Smooth muscle cell of the brain vasculature (primary cell): ENCODE measurements at places on chromosomes 1 and 21.

- no peak for DNase-seq
Measured at GRCh38 chr1:231465051-231465450, 43.0 kb upstream of the EGLN1 start.

GRCh38 chr1:10765734-10766478 is 30.5 kb downstream of the CASZ1 start:
- no peak for DNase-seq

- no peak for DNase-seq
Measured at GRCh38 chr21:45209685-45210284, 77.9 kb downstream of the POFUT2 start.

DNA sequence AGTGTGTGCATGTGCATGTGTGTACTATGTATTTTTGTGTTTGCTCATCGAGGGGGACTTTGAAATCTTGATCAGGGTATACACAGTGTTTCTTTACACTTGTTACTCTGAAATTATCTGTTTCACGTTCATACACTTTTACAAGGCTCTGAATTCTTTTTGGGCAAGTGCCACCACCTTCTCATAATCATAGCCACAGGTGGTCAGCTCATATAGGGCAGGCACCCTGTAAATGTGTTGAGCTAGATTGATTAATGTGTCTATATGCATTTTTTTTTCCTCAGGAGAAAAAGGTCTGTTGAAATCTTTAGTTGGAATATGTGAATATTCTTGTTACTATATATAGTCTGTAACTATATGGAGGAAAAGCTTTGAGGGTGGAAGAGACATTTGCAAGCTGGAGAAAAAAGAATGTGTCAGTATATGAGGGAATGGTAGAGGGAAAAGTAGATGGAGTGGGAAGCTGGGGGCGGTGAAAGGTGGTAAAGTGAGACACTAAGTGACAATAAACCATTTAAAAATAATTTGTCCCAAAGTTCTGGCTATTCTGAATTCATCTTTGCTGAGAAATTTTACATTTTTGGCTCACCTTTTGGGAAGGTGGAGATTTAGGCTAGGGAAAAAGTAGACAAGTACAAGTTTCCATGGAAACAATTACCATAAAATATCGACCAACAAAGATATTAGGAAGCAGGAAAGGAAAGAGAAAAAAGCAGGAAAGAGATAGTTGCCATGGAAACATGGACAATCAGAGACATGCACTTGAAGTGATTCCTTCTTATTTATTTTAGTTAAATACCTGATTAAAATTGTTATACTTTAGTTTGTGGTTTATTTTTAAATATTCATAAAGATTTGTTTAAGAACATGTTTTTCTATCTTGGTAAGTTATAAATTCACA is 277.5 kb downstream of the PDE4B start:
- DNase-seq, result no peak

- no peak for DNase-seq
Measured at GRCh38 chr1:154866257-154867063, 3.6 kb downstream of the KCNN3 start.

DNA sequence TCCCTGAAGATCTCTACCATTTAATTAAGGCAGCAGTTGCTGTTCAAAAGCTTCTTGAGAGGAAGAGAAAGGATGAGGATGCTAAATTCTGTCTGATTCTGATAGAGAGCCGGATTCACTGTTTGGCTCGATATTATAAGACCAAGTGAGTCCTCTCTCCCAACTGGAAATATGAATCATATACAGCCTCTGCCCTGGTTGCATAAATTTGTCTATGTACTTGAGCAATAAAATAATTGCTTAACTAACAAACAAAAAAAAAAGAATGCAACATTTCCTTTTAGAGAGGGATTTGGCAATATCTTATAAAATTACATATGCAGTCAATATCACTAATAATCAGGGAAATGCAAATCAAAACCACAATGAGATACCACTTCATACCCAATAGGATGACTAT is 26.8 kb downstream of the ALDH9A1 start:
- DNase-seq, result no peak

GRCh38 chr1:230216896-230217295 is 149.9 kb downstream of the GALNT2 start:
- DNase-seq, result no peak

- DNase-seq, result no peak
Measured at GRCh38 chr1:215473943-215474342, 93.2 kb upstream of the KCTD3 start.

- DNase-seq, result no peak
Measured at GRCh38 chr1:161013131-161013487, 7.8 kb downstream of the F11R start.

- no peak for DNase-seq
Measured at GRCh38 chr1:90046635-90047034, 51.7 kb downstream of the ZNF326 start.

DNA sequence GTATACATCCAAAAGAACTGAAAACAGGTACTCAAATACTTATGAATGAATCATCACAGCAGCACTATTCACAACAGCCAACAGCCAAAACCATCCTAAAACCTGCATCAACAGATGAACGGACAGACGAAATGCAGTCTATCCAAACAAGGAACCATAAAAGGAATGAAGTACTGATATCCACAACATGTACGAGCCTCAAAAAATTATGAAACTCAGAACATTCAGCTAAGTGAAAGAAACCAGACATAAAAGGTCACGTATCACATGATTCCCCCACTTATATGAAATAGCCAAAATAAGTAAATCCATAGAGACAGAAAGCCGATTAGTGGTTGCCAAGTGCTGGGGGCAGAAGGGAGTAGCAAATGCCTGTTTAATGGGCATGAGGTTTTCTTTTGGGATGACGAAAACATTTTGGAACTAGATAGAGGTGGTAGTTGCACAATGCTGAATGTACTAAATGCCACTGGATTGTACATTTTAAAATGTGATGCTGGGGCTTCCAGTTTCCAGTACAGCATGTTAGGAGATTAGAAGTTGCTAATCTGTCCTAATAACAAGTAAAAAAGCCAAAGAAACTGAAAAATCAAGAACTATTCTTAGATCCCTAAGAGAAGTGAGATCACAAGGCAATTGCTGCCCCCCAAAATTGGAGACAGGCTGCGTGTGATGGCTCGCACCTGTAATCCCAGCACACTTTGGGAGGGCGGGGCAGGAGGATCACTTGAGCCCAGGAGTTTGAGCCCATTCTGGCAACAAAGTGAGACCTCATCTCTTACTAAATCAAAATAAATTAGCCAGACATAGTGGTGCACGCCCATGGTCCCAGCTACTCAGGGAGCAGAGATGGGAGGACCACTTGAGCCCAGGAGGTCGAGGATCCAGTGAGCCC is 25.3 kb downstream of the CLSTN1 start:
- no peak for DNase-seq

GRCh38 chr1:47697616-47698335 is 259.9 kb downstream of the FOXD2 start:
- DNase-seq, result no peak

DNA sequence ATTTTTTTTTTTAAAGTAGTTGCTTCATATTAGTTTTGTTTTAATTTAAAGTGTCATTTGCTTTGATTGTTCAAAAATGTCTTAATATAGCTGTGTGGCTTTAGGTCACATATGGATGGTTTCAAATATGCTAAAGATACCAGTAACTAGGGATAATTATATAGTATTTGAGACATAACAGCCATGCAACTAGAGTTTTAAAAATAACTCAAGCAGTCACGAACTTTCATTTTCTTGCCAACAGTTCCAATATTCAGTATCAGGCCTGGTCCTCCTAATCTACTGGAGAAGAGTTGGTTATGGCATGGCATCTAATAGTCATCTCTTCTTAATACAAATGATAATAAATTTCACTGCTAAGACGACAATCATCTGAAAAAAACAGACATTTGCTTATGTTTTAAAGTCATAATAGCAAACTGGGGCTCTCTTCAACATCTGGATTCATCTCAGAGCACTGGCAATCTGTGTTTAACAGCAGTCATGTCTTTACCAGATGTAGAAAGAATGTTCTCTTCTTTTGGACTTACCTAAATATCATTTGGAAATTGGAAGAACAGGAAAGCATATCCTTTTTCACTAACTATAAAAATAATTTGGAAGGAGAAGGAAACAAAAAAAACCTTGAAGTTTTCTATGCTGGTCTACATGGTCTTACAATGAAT is 24.1 kb upstream of the A3GALT2 start:
- DNase-seq, result no peak

GRCh38 chr1:116855191-116855619 is 54.5 kb upstream of the PTGFRN start:
- no peak for DNase-seq

- DNase-seq, result peak; percentile 21
Measured at GRCh38 chr21:17688912-17689874, 76.5 kb upstream of the BTG3 start.

- DNase-seq, result no peak
Measured at GRCh38 chr1:32933742-32934322, 30.8 kb downstream of the RNF19B start.

DNA sequence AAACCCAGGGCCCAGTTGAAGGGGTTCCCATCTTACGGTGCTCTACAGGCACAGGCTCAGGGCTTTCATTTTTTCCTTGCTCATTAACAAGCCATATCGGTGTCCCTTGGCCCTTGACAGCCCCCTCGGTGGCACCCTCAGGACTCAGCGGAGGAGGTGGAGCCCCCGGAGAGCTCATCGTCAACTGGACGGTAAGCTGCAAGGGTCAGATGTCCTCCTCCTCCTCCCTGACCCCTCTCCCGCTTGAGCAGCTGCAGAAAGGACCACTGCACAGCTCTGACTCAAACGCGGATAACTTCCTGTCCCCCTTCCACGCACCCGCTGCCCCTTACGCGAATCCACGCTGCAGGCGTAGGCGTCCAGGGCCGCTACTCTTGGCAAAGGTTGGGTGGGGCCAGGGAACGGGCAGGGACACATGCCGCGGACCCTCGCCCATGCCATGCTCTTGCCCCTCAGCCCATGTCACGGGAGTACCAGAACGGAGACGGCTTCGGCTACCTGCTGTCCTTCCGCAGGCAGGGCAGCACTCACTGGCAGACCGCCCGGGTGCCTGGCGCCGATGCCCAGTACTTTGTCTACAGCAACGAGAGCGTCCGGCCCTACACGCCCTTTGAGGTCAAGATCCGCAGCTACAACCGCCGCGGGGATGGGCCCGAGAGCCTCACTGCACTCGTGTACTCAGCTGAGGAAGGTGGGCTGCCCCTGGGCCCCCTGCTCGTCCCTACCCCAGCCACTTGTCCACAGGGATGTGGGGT is 14.7 kb downstream of the TMEM81 start:
- DNase-seq, result no peak

DNA sequence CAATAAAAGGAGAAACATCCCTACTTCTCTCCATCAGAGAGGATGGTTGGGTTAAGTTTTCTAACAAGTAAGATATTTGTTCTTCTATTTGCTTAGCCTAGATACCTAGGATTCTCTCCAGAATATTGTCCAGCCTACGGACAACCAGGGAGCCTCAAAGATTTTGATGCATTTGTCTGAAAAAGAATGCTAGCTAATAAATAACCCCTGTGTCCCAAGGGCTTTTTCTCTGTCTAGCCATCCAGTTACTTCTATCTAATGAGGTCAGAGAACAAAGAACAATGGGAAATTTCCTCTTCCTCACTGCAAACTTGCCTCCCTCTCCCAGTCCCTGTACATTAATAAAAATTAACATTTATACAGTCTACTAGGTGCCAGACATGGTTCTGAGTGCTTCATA is 810 bp downstream of the RGS5 start:
- DNase-seq, result no peak

DNA sequence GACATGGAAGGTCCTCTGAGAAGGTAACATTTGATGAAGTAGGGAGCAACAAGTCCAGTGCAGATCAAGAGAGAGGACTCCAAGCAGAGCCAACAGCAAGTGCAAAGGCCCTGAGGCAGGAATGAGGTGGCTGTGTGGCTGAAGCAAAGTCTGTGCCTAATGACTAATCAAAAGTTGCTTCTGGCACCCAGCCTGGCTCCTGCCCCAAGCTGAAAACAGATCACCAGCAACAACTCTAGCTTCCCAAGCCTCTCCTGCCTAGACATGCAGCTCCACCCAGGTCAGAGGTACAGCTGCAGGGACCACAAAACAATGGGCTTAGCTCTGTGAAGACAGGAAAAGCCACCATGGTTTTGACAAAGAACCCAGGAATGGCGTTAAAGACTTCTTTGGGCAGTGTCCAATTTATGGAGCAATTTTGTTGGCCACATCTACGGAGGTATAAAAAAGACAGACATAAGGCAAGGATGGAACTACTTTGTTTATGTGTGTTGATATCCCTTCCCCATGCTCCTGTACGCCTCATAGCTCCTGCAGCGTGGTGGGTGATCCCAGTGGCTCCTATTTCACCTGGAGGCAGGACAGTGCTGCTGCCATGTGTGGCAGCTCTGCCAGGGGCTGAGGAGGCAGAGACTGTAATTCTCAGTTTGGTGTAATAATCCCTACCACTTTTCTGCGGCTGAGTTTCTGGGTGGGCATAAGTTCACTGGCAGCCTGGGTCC is 26.4 kb upstream of the IGSF3 start:
- DNase-seq, result no peak

DNA sequence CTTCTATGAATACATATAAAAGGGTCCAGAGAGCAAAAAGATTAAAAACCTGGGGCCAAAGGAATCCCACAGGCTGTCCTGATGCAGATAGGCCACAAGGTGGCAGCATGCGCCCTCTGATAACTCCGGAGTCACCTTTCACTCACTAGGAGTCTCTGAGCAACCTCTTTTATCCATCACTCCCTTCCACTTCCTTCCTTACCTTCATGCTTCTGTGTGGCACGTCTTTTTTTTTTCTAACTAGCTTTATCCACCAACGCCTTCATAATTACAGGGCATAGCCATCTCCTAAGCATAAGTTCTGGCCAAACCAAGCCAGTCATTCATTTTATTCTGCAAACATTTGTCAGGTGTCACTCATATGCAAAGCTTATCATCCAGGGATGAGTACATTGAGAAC is 3.9 kb upstream of the PGLYRP4 start:
- DNase-seq, result peak; percentile 23

GRCh38 chr21:37704751-37705150 is 211.5 kb downstream of the KCNJ6 start:
- no peak for DNase-seq

- no peak for DNase-seq
Measured at GRCh38 chr1:218324226-218324580, 20.9 kb upstream of the TGFB2 start.

GRCh38 chr1:155884031-155884960 is 24.9 kb downstream of the SYT11 start:
- DNase-seq, result no peak

DNA sequence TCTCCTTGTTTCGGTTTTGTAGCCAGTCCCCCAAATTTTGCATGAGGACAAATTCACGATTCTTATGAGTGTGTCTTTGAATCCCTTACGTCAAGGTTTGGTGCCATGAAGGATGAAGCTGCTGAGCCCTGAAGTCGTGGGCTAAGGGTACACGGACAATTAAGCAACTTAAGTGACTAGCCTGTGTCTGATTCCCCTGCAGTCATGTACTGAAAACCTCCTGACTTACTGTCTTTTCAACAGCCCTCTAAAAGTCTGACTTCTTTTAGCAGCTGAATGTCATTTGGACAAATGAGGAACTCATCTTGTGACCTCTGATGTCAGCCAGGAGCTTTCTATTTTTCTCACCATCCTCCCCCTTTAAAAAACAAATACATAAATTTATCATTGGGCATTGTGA is 27.1 kb upstream of the C1orf105 start:
- no peak for DNase-seq
